ENCODE measurements at places on chromosomes 5 and 9.

- DNase-seq: no peak
These were observed 23.0 kb downstream of the IARS1 start for GRCh38 chr9:92270511-92270910.

DNA sequence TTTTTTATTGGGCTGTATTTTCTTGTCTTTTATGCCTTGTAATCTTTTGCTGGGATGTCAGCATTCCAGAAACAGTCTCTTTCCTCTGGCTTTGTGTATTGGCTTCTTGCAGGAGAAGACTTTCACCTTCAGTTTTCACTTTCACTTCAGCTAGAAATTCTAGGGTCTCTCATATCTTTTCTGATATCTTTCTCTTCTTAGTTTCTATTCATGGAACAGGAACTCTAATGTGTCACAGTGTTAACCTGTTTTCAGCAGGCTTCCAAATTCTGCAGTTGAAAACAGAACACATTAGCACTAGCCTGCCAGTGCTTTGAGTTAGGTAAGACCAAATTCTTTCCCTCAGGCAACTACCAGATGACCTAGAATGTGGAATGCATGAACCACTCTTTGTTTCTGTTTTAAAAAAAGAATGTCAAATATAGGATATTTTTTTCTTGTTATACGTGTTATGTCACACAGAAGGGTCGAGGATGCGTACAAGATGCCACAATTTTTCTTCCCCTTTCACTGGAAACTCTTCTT lies 164.7 kb downstream of the TUSC1 start:
- DNase-seq: no peak

- DNase-seq: no peak
These were observed 275.1 kb upstream of the PTGER4 start for GRCh38 chr5:40404613-40405012.

DNA sequence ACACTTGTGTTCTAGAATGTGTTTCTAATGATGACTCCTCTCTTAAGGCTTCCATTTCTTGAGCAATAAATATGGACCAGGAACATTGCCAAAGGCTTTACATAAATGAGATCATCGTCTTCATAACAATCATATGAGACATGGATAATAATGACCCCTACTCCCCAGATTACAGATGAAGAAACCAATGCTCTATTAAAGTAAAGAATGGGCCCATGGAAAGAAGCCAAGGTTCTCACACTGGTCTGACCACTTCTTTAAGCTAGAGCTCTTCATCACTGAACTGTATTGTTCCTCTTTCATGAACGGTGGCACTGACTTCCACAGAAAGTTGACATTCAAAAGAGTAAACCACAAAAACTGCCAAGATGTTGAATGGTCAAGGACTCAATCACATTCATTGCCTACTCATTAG lies 65.3 kb downstream of the MARCHF3 start:
- no peak for DNase-seq
